ENCODE measurements at places on chromosomes 13 and 19. TPM values are rescaled to one million over a fixed set of nuclear protein-coding genes. Genes with fewer than 3 reads are reported as not detected.

The GGACT gene
- total RNA-seq: 4.0 TPM

The ADGRE3 gene
- total RNA-seq: not detected

The NLRP7 gene
- total RNA-seq: not detected

The PGLYRP2 gene
- 0.07 TPM for total RNA-seq

The EBI3 gene
- 43.3 TPM for total RNA-seq

The TMC4 gene
- total RNA-seq: 0.73 TPM

The ZNF415 gene
- total RNA-seq: 0.21 TPM

The UQCRFS1 gene
- total RNA-seq: 40.3 TPM

The CCDC70 gene
- total RNA-seq: not detected

The LYPD3 gene
- 4.1 TPM for total RNA-seq

The CD177 gene
- not detected for total RNA-seq

Measured in activated T-helper 1 cell treated with anti-CD3 and anti-CD28 coated beads, Interleukin-12 subunit alpha, Interleukin-12 subunit beta, Interleukin-2, Interleukin-4 antibody, amounts not matched to agents 30 ng/mL and 10 ng/mL and 1 ng/mL, durations not matched to agents 14 hours and 24 hours and 36 hours (primary cell).